CD4-positive, alpha-beta T cell treated with Interleukin-6 at 100 ng/mL for 8 hours (primary cell): ENCODE measurements at places on chromosomes 12 and 14.

DNA sequence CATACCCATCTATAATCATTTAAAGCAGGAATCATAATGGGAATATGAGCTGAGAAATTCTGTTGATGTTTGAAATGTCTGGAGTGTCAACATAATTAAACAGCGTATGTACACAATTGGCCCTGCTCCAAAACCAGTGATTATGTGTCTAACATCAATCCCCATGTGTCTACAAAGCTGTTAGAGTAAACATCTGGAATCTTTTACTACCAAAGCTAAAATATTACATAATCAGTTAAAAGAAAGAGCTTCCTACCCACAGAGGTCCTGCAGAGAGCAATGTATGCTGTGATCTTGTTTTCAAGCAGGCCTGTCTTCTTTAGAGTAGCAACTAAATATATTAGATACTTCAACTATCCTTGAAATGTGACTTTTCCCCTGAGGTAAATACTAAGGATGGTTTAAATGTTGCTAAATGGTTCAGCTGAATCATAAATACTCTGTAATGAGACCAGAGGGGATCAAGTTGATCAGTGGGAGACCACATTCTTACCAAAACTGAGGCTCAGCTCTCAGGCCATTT is 74.3 kb downstream of the RASSF8 start:
- no peak for DNase-seq

GRCh38 chr14:53430870-53431269 is 277.7 kb upstream of the DDHD1 start:
- DNase-seq, result no peak

GRCh38 chr12:131362291-131363211 is 348.3 kb upstream of the SFSWAP start:
- no peak for DNase-seq

DNA sequence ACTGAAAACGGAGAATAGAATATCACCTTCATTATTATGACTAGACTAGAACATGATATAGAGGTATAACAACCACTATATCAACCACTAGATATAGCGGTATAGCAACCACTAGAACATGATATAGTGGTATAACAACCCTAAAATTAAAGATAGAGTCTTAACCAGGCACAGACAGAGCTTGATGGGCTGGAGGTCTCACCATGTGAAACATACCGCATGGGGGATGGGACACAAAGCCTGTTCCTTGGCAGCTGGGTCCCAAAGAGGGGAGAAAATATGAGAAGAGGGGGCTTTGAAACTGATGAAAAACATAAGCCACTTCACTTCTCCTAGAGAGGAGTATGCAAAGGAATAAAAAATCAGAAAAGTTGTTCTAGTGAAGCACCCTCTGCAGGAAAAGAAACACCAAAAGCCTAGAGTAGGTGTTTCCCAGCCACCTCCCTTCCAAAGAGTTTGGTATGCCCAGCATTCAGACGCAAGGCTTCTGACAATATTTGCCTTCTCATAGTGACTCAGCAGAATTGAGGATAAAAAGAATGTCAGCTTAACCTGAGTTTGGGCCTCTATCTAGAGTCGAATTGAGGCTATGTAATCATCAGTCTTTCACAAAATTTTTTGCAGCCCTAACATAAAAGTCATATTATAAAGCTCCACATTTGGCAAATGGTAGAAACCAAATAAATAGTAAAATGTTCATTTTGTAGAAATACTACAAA is 316.4 kb downstream of the NOVA1 start:
- DNase-seq, result no peak

GRCh38 chr14:90907178-90907577 is 90.9 kb upstream of the TTC7B start:
- DNase-seq, result no peak

DNA sequence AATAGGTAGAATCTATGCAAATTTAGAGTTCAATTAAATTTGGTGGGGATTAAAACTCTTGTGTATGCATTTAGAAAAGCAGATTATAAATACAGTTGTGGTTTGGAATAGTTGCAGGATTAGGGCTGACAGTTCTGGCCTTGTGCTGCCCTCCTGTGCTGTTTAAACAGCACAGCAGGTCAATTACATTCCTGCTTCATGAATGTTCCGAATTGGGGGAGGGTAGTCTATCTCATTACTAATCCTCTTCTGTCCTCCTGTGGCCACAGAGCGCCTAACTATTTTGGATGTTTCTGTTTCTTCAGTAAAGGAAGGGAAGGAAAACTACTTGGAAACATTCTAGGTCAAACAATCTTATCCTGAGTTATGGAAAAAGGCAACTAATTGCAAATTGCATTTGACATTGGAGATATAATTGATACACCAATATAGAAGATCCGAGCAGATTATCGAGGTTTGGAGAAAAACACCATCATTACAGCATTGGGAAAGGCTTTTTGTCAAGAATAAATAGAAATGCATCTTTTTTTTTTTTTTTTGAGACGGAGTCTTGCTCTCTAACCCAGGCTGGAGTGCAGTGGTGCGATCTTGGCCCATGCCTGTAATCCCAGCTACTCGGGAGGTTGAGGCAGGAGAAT is 8.7 kb upstream of the GPR19 start:
- peak; percentile 54 for DNase-seq

DNA sequence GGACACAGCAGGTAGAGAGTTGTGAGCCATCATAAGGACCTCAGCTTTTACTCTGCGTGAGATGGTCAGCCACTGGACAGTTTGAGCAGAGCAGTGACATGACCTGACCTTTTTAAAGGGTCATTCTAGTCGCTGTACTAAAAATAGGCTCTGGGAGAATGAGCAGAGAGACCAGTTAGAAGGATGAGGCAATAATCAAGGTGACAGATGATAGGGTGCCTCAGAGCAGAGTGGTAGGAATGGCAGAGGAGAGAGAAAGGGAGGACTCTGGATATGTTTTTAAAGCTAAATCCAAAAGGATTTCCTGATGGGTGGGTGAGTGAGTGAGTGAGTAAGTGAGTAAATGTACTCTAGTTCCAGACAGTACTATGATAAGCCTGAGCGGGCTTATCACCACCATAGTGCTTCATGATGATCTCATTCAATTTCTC is 83.6 kb upstream of the ARHGAP5 start:
- DNase-seq, result no peak

DNA sequence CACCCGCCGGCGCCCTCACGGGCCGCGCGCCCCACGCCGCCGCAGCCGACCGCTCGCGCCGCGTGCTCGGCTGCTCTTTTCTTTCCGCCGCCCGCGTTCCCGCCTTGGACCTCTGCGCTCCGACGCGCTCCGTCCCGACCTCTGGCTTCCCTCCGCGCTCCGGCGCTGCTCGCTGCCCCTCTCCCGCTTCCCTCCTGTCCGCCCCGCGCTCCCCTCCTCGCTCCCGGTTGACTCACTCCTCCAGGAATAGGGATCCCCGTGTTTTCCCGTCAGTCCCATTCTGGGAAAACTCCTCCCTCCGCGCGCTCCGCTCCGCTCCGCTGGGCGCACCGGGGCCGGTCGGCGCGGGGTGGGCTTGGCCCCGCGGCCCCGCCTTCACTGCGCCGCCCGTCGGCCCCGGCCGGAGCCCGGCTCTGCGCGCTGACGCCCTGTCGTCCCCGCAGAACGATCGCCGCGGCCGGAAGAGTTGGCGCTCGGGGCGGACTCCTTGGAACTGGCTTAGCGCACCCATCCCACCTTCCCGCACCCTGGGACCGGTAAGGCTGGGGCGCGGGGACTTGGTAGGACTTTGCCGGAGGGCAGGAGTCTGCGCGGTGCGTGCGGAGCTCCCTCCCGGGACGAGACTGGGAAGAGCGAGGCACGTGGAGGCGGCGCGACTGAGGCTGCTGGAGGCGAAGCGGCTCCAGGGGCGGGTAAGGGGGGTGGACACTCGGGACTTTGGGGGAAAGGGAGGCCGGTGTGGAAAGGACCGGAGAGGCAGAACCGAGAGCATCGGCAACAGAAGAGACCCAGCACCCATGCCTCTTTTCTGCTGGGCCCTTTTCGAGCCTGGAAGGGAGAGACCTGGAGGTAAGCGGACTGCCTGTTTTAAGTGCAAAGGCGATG is 550 bp downstream of the TEAD4 start:
- no peak for DNase-seq

- no peak for DNase-seq
Observed at GRCh38 chr12:25793196-25793595, 165.3 kb upstream of the RASSF8 start.

- no peak for DNase-seq
Observed at GRCh38 chr14:33880330-33880729, 70.5 kb downstream of the EGLN3 start.

- DNase-seq, result no peak
Observed at GRCh38 chr12:75750716-75751306, 239.4 kb upstream of the KRR1 start.

GRCh38 chr12:126891789-126892188 is 1375.2 kb upstream of the TMEM132C start:
- no peak for DNase-seq

DNA sequence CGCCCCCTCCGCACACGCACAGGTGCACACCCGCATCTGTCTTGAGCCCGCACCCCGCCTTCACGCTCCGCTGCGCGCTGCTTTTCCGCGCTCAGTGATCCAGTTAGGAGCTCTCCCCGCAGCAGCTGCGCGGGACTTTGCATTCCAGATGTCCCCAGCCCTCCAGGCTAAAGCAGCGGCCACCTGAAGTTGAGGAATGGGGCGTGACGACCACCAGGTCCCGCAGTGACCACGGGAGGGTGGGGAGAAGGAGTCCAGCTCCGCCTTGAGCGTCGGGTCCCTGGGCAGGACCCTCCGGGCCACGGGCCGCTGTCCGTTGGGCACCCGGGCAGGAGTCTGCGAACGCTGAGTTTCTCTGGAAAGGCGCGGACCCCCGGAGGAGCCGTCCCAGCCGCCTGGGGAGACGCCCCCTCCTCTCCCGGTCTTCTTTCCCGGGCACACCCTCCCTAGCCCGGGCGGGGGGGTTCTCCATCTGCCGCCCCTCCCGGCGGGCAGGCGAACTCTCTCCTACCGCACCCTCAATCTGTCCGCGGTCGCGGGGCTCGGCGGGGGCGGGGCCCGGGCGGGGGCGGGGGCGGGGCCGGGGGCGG is 334 bp upstream of the TMEM132C start:
- DNase-seq, result no peak

DNA sequence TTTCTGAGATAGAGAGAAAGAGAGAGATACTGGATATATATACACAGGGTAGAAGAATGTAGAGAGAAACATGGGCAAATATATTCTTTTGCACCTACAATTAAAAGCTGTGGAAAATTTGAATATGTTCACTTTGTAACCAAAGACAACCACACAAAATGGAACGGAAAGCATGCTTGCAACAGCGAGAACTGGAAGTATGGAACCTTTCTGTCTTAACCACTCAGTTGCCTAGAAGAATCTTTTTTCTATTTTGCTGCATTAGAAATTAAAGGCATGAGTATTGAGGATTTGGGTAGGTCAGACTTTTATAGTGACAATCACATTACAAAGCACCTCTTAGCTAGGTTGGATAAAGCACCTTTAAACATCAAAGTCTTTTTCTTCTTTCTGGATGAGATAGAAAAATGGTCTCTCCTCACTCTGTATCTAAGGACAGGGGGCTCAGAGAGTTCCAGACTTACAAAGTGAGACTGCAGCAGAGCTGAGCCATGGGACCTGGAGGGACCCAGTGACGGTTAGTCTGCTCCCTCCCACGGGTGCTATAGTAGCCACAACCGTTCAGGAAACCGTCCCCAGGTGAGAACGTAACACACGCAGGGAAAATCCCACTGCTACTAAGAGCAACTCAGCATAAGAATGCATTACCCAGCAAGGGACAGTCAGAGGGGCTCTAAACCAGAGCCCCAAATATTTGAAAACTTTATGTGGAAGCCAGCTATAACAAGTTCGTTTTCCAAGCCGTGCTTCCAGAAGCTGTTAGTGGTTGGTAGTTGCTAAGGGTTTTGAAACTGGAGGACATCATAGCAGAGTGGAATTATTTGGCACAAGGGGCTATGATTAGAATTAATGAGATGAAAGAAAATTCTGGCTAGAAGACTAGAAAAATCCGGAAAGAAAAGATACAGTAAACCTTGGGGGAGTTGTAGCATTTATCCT is 97.1 kb downstream of the DAD1 start:
- no peak for DNase-seq

- DNase-seq, result no peak
Observed at GRCh38 chr14:52829527-52830185, 38.2 kb upstream of the GNPNAT1 start.

- peak; percentile 1 for DNase-seq
Observed at GRCh38 chr12:41932470-41932991, 212.1 kb downstream of the GXYLT1 start.

DNA sequence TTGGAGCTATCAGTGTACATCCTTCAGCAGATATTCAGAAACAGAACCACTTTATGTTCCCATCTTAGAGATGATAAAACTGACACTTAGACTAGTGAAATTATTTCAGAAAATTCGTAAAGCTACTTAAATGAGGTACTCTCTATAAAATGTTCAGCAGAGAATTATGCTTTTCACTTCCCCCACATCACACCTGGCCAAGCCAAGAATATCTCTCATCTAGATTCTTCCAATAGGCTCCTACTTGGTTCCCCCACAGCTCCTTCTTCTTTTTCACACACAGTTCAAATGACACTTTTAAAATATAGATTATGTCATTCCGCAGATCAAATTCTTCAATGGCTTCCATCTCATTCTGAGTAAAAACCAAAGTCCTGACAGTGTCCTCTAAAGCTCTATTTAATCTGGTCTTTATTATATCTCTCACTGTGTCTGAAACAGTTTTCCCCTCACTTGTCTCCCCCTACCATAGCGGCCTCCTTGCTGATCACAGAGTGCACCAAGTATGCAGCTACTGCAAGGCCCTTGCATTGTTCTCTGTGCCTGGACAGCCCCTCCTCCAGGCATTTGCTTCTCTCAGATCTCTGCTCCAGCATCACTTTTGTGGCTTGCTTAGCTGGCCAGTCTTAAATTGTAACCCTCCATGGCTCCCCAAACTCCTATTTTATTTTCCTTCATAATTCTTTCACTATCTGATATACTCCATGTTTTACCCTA is 736.8 kb upstream of the USP15 start:
- DNase-seq, result no peak

DNA sequence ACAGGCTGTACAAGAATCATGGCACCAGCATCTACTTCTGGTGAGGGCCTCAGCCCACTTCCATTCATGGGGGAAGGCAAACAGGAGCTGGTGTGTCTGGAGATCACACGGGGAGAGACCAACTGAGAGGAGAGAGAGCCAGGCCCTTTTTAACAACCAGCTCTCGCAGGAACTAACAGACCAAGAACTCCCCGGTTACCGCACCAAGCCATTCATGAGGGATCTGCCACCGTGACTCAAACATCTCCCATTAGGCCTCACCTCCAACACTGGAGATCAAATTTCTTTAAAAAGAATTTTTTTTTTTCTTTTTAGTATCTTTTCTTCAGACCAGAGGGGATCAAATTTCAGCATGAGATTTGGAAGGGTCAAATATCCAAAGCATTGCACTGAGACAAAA is 16.7 kb upstream of the AQP2 start:
- no peak for DNase-seq

GRCh38 chr14:70999117-70999516 is 91.9 kb downstream of the PCNX1 start:
- peak; percentile 61 for DNase-seq
